ENCODE measurements at places on chromosomes 16 and 17. TPM values are rescaled to one million over a fixed set of nuclear protein-coding genes. Genes with fewer than 3 reads are reported as not detected.

BAIAP2 gene
- total RNA-seq, result 10.2 TPM

- peak; percentile 81 for ATAC-seq
These were observed 163.5 kb downstream of the CCT6B start for GRCh38 chr17:34797720-34798119.

DNA sequence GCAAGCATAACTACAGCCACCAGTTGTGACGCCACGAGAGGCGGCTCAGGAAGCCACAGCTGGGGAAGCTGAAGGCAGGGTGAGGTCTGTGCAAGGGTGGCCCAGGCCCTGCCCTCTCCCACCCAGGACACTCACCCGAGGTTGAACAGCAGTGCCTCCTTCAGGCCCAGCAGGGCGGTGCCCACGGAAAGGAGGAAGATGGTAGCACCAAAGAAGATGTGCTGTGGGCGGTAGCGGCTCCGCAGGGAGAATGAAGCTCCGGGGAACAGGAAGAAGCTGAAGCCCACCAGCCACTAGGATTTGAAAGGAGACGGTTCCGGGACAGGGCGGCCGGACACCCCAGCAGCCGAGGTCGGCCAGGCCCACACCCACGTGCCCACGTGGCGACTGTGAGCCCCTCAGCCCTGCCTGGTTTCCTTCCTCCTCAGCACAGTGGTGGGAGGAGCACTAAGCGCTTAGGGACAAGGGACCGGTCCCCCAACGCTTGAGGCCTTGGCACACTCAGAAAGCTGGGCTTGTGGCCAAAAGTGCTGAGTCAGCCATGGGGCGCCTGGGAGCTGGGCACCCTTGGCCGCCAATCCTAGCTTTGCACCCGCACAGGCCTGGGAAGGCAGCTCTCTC lies 11.0 kb downstream of the CYB561 start:
- ATAC-seq, result no peak

- no peak for ATAC-seq
These were observed 317.2 kb upstream of the ZFHX3 start for GRCh38 chr16:73365016-73365551.
